ENCODE measurements at places on chromosomes 1 and 21.

DNA sequence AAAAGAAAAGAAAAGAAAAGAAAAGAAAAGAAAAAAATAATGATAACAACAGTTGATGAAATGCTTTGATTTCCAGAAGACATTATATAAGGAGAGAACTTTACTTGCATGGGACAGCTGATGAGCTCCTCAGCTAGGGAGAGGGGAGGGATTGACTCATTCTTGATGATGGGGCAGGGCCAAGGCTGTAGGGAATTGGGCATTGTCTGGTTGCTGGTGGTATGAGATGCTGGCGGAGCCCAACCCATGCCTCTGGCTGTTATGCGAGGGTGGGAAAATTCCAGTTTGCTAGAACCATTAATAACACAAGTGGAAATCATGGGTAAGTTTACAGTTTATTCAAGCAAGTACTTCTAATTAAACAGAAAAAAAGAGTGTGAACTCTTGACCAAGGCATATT is 36.0 kb upstream of the KIF26B start:
- DNase-seq = no peak

- DNase-seq = peak; percentile 53
These were observed 188.5 kb downstream of the TGFBR3 start for GRCh38 chr1:91697416-91697815.

DNA sequence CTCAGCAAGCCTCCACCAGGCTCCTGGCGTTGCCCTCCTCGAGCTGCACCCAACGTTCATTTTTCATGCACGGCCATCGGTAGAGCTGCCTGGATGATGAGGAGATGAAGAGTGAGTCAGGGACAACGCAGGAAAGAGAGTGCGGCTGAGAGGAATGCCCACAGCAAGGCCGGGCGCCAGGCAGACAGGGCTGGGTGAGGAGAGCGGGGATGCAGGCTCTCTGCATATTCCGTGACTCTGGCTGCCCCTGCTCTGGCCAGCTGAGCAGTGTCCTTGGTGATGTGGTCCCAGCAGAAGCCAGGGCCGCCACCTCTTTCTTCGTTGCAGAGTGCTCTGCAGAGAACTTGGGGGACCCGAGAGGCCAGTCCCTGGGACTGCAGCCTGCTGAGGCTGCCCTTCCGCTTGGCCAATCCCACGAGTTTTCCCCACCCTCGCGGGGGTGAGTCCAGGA is 10.8 kb downstream of the UMODL1 start:
- DNase-seq = no peak

GRCh38 chr1:22721122-22721873 is 10.7 kb downstream of the EPHB2 start:
- no peak for DNase-seq

DNA sequence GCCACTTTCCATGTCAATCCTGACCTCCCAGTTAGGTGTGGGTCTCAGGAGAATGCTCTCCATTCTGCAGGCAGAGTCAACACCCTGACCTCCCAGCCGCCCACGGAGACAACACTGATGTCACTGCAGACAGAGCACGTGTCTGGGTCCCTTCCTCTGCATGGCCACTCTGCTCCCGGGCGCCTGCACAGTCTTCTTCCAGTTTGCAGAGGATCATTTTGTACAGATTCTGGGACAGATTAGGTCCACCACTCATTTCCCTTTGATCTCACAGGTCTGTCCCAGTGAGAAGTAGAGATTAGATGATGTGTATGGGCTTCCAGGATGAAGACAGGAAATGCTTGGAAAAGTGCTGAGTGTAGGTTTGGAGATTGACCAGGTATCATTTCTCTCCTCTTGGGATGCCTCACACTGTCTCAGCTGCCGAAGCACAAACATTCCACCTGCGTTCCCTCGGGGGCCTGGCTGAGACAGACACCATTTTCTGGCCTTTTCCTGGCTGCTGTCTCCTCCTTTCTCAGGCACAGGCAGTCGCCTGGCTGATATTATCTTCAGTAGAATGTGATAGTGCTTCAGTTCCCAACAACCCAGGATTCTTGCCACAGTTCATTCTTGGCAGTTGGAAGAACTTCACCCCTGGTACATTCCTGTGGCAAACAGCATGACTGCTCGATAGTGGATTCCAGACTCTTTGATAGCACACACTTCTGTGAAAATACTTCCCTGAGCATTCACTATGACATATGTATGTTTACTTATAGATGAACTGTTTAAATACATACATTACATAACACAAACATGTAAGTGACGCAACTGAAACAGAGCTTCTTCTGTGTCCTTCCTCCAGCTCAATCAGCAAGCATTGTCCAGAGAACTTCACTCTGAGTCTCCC is 7.9 kb downstream of the MYBPHL start:
- DNase-seq = no peak

DNA sequence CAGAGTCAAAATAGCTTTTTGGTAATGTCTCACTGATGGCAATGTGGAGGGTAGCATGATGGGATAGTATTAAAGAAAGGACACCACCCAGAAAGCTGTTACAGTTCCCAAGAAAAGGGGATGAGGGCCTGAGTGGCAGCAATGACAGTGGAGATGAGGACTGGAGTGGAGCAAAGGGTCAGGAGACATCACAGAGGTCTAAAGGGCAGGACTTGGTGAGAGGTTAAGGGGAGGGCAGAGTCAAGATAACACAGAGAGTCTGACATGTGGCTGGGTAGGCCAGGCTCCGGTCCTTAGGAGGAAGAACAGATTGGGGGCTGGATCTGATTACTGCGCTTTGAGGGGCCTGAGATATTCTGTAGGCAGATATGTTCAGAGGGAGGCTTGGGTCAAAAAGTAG is 19.3 kb downstream of the ELF3 start:
- DNase-seq = no peak

- no peak for DNase-seq
These were observed 24.4 kb downstream of the RC3H1 start for GRCh38 chr1:173997791-173998190.

DNA sequence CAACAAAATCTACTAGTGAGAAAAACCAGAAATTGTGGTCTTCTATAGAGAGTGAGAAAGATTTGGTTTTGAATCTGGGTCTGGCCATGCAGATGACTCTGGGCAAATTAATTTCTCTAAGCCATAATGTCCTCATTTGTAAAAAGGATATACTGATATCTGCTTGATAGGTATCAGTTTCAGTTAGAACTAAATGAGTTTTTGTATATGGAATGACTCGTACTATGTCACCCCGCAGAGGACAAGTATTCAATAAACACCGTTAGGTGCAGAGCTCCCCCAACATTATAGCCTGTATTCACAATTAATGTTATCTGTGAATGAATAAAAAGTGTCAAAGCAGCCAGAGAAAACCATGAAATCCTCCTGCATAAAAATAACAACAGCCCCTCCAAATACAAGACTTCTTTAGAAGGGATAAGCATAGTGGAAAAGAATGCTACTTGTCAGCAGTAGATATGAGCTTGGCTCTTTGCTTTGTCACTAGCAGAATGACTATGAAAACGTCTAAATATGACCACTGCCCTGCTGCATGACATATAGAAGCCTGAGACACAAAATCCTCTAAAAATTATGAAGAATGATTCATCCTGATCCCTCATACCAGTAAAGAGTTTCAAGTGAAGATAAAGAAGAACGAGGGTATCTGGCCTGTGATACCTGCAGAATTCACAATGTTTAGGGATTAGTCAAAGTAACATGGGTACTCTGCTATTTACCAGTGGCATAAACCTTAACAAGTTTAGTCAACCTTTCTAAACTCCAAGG is 17.8 kb downstream of the SCAF4 start:
- DNase-seq = no peak

DNA sequence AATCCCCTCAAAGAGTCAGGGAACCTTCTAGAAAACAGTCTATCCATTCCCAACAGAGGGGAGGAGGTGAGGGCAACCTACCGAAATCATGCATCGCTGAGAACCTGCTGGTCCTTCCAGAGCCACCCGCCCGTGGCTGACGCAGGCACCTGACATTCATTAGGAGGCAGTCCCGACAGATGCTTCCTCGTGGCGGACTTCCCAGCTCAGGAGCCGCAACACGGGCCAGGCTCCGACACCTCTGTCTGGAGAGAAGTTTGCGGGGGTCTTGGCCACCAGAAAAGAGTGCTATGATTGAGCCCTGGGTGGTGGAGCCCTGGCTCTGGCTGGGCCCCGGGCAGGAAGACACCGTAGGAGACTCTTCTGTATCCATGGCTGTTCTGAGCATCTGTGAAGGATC is 86.4 kb upstream of the ARHGEF16 start:
- DNase-seq = no peak

DNA sequence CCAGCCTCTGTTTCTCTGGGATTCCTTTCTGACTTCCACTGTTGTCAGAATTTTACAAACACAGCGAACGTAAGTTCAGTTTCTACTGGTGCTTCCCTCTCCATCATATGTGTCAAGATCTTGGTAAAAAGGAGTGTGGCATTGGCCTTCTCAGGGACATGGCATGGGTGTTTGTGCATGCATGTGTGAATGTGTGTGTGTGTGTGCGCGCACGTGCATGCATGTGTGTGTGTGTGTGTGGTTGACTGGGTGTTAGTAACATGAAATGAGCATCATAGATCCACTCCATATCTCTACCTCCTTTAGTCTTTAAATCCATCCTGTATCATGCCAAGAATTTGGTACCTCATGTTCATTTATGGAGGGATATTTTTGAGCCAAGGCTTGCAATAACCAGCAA is 411.3 kb downstream of the NPHP4 start:
- no peak for DNase-seq

DNA sequence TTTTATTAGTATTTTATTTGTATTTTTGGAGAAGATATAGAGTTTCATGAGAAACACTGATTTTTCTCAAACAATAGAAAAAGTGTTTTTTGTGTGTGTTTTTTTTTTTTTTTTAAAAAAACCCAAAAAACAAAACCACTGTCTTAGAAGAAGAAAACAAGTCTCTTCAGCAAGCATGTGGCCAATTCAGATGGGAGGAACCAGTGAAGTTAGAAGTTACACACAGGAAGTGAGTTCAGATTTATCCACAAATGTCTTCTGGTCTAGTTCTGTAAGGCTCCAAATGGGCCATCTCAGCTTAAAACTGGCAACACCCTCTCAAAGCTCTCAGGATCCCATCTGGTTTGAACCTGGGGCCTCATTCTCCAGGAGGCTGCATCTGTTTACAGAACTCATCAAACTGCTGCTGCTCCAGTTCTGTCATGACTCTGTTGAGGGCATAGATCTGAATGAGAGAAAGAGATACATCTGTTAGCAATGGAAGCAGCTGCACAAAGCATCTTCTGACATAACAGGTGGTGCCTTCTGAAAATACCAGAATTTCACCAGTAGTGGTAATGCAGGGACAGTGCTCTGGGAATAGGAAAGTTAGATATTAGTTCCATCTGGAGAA is 9.8 kb upstream of the ERMAP start:
- DNase-seq = no peak

- no peak for DNase-seq
These were observed 98.5 kb downstream of the OSBPL9 start for GRCh38 chr1:51715369-51715768.

- no peak for DNase-seq
These were observed 17.2 kb downstream of the KCNN3 start for GRCh38 chr1:154852845-154853244.

GRCh38 chr1:178846306-178846705 is 24.6 kb downstream of the ANGPTL1 start:
- DNase-seq = no peak

DNA sequence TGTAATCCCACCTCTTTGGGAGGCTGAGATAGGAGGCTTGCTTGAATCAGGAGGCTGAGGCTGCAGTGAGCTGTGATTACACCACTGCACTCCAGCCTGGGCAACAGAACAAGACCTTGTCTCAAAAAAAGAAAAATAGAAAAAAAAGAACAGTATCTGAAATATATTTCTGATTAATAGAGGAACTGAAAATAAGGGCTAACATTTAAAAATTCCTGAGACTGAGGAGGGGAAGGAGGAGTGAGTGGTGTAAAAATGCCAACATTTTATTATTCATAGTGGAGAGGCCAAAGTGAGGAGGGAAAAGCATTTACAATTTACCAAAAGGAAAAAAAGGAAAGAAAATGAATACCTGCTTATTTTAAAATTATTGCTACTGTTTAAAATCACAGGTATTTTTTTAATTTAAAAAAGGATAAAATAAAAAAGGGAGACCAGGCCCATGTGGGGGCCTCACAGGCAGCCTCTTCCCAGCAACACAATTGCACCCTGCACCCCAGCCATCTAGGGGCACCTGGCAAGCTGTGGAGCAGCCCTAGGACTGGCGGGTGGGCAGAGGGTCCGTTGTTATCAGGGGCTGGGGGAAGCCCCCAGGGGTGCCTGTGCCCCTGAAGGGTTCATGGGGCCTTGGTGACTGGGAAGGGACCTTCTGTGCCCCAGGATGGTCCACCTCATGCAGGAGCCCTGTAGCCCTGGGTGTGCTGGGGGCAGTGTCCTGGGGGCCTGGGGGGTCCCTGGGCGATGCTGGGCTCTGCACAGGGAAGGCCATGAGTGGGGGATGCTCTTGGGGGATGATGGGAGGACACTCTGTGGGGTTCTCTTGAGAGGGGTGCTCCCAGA is 34.8 kb upstream of the ADARB1 start:
- DNase-seq = no peak

- DNase-seq = no peak
These were observed 107.2 kb downstream of the PRDM2 start for GRCh38 chr1:13807209-13807608.

DNA sequence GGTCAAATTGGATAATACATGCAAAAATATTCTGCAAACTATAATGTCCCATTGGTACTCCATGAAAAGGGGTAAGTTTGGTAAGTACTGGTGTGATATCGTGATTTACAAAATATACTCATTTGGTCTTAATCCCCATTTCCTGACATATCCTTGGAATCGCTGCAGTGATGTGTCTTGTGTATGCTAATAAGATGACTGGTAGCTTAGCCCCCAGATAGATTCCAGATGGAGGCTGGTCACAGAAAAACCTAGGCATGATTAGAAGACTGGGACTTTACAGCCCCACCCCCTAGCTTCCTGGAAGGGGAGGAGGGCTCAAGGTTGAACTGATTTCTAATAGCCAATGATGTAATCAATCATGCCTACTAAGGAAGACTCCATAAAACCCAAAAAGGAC is 3.0 kb downstream of the VAMP4 start:
- no peak for DNase-seq

DNA sequence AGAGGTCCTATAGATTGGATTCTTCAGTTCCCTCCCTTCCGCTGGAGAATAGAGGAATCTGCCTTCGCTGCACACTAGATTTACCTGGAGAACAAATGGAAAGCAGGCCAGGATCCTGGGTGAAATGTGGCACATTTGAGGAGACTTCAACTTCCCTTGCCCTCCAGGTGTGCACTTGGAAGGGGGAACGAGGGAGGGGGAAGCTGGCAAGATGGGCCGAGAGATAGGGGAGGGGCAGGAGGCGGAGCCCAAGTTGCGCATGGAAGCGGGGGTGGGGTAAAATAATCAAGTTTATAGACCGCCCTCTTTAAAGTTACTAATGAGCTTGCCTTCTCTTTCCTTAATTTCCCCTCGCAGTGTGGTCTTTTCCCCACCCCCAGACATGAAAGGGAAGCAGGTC is 155.7 kb upstream of the CAMK1G start:
- no peak for DNase-seq

GRCh38 chr21:28142697-28143096 is 850.0 kb downstream of the LTN1 start:
- DNase-seq = no peak

GRCh38 chr1:7833035-7833434 is 19.8 kb downstream of the UTS2 start:
- DNase-seq = no peak

GRCh38 chr1:248703674-248704073 is 1.1 kb upstream of the OR14I1 start:
- DNase-seq = no peak

GRCh38 chr1:200265104-200265503 is 144.7 kb downstream of the ZNF281 start:
- DNase-seq = no peak

GRCh38 chr1:108053270-108054013 is 88.5 kb upstream of the VAV3 start:
- no peak for DNase-seq

- DNase-seq = no peak
These were observed 709.7 kb downstream of the ADGRL2 start for GRCh38 chr1:82510431-82510830.
